ENCODE measurements at places on chromosomes 13 and 19.

DNA sequence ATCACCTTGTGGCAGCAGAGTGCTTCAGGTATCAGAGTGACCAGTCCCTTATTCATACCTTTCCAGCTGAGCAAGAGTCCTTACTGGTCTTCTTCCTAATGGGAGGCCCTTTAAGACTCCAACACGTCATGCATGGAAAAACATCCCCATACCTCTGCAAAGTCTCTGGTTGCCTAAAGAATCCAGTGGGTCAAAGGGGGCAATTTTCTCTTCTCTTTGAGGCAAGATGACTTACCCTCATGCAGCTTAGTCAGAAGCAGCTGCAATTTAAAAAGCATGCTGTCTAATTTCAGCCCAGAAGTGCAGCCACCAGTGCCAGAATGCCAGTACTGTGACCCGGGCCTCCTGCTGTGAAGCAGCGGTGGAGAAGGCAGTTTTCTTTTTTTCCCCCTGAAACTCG is 18.7 kb downstream of the PPP5C start:
- no peak for DNase-seq

DNA sequence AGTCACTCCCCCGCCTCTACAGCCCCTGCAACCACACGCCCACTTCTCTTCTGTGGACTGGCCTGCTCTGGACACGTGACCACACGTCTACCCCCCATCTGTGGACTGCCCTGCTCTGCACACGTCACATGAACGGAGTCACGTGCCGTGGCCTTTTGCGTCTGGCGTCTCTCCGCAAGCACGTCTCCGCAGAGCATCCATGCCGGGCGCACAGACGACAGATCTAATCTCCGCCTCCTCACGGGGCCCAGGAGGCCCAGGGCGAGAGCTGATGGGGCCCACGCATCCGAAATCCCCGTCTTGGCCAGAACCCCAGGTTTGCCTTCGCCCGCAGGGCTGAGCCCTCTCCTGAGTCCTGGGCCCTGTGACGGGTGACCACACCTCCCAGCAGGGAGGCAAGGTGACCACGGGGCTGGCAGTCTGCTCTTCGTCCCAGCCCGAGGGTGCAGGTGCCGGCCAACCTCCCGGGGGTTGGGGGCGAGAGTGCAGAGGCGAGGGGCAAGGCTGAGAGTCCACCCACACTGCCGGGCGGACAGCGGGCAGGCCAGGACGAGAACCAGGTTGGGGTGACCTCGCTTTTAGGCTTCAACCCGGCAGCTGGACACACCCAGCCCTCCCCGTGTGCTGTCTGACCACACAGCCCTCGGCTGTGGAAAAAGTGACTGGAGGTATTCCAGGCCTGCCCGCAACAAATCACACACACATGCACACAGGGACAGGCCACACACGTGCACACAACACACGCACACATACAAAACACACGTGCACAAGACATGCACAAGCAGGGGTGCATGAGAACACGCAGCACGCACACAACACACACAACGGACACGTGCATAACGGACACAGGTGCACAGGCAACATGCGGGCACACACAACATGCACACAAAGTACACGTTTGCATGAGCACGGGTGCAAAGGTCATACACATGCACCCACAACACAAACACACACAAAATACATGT is 3.9 kb downstream of the SBNO2 start:
- no peak for DNase-seq

DNA sequence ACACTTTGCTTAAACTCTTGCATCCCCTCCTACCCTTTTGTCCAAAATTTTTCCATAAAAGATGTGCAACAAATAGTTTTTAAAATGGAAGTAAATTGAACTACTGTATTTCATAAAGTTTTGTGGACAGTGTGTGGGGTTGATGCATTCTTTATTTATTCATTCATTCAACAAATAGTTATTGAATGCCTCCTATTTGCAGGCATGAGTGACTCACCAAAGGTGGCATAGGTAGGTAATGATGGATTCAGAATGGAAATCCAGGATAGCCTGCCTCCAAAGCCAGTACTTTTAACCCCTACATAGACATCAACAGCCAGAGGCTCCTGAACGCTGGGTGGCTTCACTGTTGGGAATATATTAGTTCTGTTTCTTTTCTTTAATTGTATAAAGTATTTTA is 2.4 kb upstream of the CSNK1A1L start:
- DNase-seq: no peak

DNA sequence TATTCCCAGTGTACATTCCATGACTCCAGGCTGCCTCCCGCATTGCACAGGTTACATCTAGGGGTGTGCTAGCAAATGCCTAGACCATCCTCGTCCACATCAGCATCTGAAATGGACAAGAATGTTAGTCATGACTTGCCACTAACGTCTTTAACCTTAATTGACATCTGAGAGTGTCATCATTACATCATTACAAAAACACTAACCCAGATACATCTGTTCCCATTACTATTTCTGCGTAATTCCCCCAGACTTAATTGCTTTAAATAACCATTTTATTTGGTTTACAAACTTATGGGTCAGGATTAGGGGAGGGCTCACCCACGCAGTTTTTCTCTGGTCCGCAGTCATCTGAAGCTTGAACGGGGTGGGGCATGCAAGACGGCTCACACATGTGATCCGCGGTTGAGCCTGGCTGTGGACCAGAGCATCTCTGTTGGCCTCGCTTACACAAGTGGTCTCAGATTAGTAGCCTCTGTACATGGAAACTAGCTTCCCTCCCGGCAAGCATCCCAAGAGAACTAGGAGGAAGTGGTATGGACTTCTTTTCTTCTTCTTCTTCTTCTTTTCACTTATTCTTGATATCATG is 15.9 kb downstream of the KL start:
- no peak for DNase-seq
